ENCODE measurements at places on chromosomes 4 and X.

DNA sequence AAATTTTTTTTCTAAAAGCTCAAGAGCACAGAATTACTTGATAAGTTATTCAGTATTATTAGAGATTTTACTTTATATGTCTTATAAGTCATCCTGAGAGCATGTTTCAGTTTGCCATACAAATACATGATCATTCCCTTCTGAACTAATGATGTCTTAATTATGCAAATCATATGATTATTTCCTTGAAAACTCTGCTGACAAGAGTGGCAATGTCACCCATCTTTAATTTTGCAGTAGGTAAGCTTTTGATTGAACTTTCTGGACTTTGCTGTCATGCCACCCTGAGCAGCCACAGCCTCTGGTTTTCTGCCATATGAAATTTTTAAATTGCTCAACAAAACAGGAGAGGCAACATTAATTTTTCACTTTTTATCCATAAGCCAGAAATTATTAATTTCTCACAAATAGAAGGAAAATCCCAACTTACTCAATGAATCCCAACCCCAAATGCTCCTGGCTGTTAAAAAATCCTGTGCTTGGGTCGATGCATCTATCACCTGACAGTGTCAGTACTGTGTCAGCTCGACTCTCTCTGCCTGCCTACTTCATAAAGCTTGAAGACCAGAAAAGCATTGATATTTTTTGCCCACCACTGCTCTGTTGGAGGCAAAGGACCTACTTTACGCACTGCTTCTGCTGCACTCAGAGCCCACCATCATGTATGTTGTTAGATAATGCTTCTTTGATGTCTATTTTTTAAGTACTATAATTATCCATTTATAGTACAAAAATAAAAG, 11.6 kb upstream of the HADH start:
- DNase-seq, result no peak

GRCh38 chrX:153885968-153886903, at the start of gene L1CAM:
TSS of gene L1CAM (minus strand) at chrX:153886173. CDS start at chrX:153875836, 10,337 bp downstream.
- DNase-seq, result no peak

GRCh38 chr4:126992910-126993309, 639.8 kb upstream of the INTU start:
- DNase-seq, result no peak

- no peak for DNase-seq
Observed at GRCh38 chrX:50762578-50762977, 51.4 kb downstream of the SHROOM4 start.

- no peak for DNase-seq
Observed at GRCh38 chr4:183407635-183408464, 36.6 kb upstream of the CDKN2AIP start.

DNA sequence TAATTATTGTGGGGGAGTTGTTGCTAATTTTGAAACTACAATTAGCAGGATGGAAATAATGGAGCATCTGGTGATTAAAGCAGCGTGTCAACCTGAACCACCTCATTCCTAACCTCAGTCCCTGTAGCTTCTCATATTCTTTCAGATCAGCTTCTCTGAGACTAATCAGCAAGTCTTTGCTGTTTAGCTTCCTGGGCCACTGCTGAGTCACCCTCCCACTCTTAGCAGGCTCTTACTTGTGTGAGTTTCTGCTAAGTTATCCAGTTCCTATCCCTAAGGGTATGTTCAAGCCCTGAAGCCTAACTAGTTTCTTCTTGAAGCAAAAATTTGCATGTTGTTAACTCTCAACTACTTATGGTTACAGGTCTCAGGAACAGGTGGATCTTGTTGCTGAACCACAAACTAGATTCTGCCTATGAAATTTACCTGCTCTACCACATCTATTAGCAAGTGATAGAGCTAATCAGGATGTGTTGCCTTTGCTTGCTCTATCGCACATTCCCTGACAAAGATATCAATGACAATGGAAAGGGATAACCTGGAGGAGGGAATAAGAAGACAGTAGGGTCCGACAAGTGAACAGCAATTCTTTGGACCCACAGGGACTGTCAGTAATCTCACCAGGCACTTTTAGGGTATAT, 134.2 kb downstream of the EIF4E start:
- DNase-seq, result no peak

DNA sequence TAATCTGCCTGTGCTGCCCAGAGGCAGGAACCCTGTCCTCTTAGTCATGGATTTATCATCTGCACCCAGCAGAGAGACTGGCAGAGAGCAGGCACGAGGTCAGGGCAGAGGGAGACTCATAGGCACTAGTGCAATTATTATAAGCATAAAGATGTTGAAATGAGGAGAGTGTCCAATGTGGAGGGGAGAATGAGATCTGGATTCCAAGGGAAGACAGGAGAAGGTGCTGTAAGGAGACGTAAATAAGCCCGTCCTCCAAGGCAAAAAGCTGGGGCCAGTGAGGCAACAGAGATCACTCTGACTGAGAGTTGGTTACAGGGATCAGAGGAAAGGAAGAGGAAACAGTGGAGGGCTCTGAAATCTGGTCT, 406.2 kb downstream of the MAPK10 start:
- no peak for DNase-seq

DNA sequence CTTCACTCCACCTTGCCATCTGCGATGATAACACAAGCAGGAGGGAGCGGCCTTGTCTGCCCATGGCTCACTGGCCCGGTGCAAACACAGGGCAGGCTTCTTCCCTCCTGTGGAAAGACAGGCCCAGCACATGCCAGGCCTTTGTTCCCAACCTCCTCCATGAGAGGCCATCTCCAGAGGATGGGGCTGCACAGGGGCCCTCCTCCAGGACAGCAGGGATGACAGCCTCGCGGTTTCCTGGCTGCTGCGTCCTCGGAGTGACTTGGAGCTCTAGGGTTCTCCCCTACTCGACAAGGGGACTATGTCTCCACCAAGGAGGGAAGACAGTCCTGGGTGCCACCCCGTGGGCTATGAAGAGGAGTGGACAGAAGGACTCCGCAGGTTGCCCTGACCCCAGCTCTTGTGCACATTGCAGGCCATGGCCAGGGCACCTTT, 21.8 kb downstream of the RNF212 start:
- DNase-seq, result no peak

DNA sequence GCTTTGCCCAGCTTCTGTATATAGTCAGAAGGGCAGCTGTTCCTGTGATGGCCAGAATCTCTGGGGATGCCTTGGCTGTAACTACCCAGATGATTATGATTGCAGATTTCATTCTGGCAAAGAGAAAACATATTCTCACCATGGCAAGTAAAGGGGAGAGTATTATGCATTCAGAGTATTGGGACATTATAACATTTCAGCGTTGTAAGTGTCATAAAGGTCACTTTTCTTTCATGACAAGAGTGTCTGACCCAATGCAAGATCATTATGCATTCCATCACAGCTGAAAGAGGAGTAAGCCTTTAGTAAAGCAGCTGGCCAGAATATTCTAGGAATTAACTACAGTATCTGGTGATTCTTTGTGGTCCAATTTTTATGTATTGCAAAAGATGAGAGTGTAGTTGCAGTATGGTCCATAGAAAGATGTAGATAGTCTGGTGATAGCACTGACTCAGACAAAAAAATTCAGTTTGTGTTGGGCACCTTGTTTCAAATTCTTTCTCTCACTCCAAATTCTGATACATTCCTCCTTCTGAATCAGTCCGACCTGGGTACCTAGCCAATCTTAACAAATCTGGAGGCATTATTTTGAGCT, 2366.3 kb downstream of the PCDH7 start:
- DNase-seq, result no peak

GRCh38 chr4:189838821-189839497, 101.7 kb upstream of the FRG1 start:
- no peak for DNase-seq
